ENCODE measurements at places on chromosomes 12 and 14.
A peak's percentile ranks its signal among the peaks of the same experiment; 100 is the strongest.

DNA sequence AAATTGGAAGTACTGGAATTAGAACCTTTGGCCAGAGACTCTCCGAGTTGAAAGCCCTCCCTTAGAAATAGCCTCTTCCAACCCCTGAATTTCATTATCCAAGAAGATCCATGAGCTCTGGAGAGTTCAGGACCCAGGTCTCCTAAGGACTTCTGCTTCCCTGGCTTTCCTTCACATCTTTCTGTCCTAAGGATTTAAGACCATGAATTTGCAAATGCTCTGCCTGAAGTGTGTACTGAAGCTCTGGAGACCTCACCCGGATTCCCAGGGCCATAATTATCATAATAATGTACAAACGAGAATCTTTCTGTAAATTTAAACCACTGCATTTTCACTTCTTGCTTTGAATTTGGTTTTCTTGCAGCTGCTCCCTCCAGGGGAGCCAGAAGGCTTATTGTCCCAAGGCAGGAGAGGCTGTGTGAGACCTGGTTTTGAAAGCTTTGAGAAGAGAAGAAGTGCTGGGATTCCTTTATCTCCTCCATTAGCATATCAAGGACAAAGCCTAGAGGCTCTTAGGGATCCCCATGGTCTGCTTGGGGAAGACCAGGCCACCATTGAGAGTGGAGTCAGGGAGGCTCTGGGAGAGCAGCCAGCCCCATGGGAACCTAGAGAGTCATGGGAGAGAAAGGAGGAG lies 41.1 kb downstream of the GLRX5 start:
- peak; percentile 71 for DNase-seq

DNA sequence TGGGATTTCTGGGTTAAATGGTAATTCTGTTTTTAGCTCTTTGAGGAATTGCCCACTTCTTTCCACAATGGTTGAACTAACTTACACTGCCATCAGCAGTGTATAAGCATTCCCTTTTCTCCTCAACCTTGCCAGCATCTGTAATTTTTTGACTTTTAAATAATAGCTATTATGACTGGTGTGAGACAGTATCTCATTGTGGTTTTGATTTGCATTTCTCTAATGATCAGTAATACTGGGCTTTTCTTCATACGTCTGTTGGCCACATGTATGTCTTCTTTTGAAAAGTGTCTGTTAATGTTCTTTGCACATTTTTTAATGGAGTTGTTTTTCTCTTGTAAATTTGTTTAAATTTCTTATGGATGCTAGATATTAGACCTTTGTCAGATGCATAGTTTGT lies 323.7 kb downstream of the CCDC91 start:
- DNase-seq: no peak

- no peak for DNase-seq
These were observed 738.7 kb upstream of the LMO3 start for GRCh38 chr12:17344649-17345048.

DNA sequence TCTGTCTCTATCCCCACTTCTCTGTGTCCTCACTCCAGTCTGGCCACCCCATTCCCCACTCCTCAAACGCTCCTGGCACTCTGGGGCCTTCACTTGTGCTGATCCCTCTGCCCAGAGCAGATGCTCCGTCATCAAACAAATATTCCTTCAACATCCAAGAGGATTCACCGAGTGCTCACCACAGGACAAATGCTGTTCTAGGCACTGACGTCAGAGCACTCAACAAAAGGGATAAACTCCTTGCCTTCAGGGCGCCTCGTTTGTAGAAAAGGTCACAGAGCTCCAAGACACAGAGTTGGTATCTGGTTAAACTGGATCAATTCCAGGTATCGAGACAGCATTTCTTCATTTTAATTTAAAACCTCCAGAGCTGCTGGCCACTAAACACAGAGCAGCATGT lies 35.3 kb downstream of the PSMC1 start:
- no peak for DNase-seq

DNA sequence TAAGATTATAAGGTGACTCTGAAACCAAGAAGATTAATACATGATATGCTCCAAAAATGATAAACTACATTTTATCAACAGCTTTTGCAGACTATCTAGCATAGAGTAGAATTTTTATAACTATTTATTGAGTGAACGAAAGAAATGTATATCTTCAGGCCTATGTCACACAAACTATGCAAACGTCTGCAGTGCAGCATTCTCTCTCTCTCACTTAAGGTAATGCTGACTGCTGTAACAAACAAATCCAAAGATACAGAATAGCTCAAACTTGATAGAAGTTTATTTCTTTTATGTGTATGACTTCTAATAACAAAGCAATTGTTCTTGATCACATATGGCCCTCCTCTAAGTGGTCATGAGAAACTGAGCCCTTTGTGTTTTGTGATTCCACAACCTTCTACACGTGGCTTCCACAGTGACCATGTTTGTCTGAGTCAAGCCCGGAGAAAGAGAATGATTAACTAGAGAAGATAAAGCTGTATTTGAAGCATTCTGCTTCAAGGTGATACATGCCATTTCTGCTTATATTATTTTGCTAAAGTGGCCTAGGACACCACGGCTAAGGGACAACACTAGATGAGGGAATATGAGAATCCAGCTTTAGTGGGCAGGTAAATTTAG lies 1352.7 kb upstream of the TMEM132C start:
- no peak for DNase-seq

DNA sequence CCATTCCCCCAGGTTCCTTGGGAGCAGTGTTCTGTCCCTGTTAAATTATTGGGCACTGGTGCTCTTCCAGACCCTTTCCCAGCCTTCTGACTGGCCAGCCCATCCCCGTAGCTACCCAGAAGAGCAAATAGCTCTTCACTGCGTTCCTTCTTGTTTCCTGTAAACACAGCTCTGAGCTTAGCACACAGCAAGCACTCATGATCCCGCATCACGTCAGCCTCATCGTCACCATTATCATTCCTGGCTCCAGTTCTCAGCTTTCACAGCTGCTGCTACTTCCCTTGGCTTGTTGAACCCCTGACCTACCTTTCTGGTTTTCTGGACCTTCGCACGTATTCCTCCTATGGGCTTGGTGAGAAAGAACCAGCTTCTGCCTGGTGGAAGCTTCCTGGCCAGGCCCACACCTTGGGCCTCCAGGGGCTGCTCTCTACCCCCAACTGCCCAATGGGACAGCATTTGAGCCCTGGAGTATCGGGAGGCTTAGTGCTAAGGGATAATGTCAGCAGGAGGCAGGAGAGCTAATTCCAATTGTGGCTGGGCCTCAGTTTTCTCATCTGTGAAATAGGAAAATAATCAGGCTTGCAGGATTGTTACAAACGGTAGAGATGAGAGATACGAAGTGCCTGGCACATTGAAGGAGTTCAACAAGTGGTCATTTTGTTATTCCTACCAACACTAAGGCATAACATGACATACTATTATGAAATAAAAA lies 22.6 kb upstream of the PAPOLA start:
- DNase-seq: no peak

DNA sequence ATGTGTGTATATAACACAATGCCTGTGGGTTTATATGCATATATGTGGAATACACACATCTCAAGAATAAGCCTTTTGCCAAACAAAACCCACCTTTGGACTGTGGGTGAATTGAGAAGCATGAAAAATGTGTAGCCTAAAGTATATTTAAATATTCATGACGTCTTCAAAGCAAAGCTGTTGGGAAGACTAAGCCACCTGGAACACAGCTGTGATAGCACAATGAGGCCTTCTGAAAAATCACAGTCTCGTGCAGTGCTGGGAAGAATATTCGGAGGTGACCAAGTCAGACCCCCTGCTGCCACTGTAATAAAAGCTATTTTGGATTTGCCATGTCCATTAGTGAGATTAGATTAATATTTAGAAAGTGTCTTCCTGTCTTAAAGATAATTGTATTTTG lies 51.5 kb downstream of the SUDS3 start:
- no peak for DNase-seq

DNA sequence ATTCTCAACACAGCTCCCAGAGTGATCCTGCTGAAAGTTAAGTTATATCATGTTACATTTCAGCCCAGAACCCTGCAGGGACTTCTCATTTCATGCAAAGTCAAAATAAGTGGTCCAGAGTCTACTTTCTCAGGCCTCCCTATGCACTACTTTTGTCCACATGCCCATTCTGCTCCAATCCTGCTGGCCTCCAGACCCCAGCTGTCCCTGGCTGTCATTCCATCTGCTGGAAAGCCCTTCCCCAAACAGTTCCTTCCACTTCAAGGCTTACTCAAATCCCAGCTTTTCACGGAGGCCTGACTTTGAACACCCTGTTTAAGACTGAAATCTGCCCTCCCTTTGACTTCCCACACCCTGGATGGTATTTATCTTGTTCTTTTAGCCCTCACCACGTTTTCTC lies 109.8 kb upstream of the DNM1L start:
- DNase-seq: no peak

DNA sequence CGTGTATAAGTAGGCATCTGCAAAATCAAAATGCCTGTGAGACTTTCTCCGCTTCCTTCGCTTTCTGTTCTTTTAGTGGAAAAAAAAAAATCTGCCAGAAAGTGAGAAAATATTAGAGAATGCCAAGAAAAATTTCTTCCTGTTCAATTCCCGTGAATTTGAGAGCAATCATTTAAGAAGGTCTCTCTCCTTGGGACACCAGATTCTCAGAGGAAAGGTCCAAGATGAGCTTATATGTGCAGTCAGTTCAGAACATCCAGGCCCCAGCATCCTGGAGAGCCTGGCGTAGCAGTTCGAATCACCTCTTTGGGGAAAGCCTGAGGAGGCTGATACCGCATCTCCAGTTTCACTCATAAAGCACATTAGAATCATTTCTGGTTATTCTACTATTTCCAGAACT lies 912.8 kb downstream of the GALC start:
- no peak for DNase-seq

- DNase-seq: no peak
These were observed 376.3 kb downstream of the FUT8 start for GRCh38 chr14:65788876-65789275.

- DNase-seq: no peak
These were observed 113.6 kb upstream of the SLC35F4 start for GRCh38 chr14:57979376-57980048.

- DNase-seq: peak; percentile 38
These were observed 94.6 kb upstream of the MUCL1 start for GRCh38 chr12:54759751-54760150.
